IPS-NIHi11 (cell line): ENCODE measurements at places on chromosomes 13 and 19.

DNA sequence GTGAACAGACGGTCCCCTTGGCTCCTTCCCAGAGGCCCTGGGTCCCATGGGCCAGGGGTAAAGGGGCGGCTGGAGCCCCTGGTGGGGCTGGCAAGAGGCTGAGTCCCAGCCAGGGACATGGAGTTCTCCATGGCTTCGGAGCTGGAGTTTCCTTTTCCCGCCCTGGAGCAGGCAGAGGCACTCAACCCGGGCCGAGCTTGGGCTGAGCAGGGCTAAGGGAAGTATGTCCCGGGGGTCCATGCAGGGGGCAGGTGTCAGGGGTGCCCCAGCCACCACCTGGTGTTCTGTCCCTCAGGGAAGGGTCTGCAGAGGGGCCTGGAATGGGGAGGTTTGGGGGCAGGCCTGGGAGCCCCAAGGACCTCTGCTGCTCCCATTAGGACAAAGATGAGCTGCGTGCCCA is 54.0 kb upstream of the TPM4 start:
- DNase-seq: no peak

DNA sequence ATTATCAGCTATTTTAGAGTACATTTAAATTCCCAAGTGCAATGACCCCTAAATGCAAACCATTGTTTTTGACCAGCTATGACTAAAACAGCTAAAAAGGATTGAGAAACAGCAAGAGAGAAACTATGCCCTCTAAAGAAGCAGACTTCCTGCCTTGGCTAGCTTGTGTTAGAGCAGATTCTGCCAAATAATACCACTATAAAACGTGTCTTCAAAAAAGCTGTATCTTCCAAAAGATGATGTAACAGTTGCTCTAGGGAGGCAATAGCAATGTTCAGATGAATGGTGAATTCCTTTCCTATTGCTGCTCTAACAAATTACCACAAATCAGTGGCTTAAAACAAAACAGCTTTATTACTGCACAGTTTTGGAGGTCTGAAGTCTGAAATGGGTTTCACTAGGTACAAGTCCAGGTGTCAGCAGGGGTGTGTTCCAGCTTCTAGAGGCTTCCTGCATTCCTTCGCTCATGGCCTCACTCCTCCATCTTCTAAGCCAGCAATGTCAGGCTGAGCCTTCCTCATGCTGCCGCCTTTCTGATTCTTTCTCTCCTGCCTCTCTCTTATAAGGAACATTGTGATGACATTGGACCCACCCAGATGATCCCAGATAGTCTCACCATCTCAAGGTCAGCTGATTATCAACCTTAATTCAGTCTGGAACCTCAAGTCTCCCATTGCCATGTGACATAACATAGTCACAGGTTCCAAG is 84.5 kb downstream of the LRRC63 start:
- no peak for DNase-seq

- DNase-seq: no peak
Measured at GRCh38 chr13:32340914-32341313, 25.6 kb downstream of the BRCA2 start.

- DNase-seq: no peak
Measured at GRCh38 chr19:50843701-50844221, 10.4 kb upstream of the KLK15 start.

- DNase-seq: peak; percentile 84
Measured at GRCh38 chr19:45591004-45591637, 6.5 kb upstream of the OPA3 start.

DNA sequence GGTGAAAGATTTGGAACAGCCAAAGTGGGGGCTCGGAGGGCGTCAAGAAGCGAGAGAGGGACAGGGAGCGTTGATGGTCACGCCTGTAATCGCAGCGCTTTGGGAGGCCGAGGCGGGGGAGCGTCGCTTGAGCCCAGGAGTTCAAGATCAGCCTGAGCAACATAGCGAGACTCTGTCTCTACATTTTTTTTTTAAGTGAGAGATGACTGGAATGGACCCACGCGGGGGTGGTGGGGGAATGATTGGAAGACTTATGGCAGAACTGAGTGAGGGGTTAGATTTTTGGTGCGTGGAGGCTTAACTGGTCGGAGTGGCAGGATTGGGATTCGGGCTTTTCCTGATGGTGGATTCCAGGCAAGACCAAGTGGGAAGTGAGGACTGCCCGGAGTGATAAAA is 725 bp downstream of the PSMD8 start:
- DNase-seq: no peak

DNA sequence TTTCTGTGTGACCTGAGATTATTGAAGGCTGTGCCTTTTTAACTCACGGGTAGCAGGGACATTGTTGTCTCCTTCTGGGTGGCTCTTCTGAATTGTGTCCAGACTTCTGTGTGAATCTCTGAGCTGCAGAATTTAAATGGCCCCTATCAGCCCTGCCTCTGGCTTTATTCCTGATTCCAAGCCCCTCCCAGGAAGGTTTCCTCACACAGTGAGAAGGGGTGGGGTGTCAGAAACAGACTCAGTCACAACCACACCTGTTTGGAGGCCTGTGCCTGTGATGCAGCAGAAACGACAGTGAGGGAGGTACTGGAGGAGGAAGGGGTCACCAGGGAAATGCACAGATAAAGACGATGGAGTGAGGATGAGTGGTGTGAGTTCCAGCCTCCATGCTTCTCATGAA is at the start of gene CLC:
CLC (minus strand) TSS at position 139 of the 400 bp plus-strand sequence; CDS start at position 62, 77 bp downstream.
- DNase-seq: no peak

DNA sequence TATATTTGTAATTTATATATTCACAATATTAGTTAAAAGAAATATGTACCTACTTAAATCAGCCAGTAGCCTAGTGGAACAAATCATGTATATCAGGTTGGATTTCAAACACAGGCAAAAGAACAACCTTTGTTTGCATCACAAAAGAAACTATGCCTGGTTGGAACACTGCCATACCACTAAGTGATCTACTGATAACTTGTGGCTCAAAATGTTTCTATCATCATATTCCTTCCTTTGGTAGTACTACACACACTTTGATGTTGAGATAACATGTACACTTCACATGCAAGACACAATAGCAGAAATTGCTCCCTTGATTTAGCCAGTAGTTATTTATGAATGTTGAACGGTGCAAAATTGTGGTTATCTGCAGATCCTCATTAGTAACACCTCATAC is 146.0 kb upstream of the GPC6 start:
- DNase-seq: no peak

DNA sequence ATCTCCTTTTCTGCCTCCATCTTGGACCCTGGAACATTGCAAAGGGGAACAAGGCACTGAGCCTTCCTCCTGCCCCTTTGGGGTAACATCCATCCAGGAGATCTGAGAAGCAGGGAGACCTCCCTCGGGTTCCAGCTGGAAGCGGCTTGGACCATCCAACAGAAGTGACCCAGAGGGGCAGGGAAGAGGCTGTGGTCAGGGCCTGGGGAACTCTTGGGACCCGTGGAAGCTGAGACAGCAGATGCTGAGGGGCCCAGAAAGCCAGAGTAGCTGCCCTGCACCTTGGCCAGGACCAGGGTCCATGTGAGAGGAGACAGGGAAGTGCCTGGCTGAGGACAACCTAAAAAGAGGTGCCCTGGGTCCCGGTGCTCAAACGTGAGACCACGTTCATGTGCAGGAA is 21.9 kb upstream of the KCTD15 start:
- peak; percentile 4 for DNase-seq

DNA sequence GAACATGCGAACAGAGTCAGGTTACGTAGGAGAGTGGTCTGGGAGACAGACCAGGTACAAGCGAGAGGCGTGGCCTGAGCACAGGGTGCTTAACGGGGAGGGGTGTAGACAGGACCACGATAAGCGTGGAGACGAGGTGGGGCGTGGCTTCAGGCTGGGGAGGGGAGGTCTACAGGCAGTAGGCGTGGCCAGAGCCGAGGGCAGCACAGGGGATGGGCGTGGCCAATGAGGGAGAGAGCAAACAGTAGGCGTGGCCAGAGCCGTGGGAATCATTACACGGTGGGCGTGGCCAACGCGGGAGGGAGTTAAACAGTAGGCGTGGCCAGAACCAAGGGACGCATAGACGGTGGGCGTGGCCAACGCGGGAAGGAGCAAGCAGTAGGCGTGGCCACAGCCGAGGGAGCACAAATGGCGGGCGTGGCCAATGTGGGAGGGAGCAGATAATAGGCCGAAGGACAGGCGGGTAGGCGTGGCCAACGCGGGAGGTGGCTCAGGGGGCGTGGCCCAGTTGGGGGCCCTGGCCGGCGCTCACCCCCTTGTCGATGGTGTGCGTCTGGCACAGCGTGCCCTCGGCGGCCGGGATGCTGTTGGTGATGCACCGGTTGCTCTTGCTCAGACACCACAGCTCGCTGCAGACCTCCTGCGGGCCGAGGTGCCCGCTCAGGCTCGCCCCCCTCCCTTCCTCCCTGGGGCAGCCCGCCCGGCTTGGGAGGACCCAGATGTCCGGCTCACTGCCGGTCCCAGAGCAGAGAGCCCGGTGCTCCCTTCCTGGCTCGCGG is 15.2 kb upstream of the MYO1F start:
- peak; percentile 92 for DNase-seq
